ENCODE measurements at places on chromosomes 4 and X.
A peak's percentile ranks its signal among the peaks of the same experiment; 100 is the strongest.

DNA sequence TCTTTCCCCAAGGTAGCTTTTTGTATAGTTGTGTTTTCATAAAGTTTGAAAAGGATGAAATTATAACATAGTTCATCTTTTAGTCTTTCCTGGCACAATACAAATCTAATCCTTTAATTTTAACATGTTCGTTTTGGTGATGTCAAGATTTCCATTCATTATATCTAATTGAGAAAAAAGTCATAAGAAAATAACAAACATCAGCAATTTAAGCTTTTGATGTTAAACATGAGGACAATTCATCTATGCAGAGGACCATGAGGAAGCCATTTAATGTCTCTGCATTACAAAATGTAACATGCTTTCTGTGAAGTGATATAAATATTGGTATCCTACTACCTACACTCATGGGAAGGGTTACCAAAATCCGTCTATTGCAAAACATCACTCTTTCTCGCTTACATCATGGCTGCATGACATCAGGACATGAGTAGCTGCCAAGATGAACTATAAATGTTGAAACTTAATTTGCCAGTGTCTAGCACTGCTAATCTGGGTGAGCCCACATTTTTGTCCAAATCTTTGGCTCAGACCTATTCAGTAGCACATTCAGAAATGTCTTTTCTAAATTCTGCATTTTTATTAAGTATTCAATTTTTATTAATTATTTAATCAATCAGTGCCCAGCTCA lies 9.5 kb downstream of the EPGN start:
- DNase-seq = peak; percentile 54

- no peak for DNase-seq
These were observed 924.0 kb upstream of the INTU start for GRCh38 chr4:126708716-126709115.

DNA sequence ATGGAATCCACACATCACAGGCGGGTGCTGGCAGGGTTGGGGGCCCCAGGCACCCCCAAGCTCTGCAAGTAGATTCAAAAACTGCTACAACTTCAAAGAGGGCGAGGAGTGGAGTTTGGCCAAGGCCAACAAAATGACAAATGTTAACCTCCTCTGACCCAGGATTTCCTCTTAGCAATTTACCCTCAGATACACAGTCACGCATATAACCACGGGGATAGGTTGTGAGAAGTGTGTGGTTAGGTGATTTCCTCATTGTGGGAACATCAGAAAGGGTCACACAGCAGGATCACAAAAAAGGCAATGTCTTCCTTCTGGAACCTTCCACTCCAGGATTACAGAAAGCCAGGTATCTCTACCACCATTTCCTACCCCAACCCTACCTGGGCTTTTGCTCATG lies 62.4 kb downstream of the C4orf50 start:
- no peak for DNase-seq

DNA sequence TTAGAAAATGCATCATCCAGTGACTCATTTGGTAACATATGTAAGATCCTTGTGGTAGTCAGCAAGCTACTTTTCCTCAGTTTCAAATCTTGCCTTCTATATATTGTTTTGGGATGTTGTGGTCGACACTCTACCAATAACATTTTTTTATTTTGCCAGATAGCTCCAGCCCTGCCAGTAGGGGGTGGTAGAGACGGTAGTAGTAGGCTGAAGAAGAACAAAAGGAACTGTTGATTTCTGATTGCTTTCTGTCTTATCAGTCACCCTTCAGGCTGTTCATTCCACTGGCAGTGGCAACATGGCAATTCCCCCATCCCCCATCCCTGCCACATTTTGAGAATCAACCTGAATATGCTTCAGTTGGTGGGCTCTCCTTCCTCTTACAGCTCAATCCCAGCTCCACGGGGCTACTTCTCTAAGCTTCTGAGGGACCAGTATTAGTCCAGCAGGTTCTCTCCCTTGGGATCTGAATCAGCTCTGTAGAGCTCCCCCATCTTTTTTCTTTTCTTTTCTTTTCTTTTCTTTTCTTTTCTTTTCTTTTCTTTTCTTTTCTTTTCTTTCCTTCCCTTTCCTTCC lies 171.5 kb upstream of the VEGFC start:
- no peak for DNase-seq

DNA sequence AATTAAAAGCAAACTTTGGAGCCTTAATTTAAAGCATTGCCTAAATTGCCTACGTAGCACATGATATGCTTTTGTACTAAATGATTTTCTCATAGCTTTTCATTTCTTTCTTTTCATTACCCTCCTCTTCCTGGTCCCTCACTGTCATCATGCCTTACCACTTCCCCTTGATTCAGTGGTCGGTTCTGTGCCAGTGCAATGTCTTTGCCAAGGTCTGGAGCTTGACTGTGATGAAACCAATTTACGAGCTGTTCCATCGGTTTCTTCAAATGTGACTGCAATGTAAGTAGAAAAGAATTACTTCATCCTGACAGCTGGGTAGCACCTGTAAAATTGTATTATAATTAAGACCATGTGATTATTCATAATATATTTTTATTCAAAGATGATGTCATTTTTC lies 72.5 kb downstream of the C4orf46 start:
- no peak for DNase-seq

- DNase-seq = no peak
These were observed 23.7 kb downstream of the RP2 start for GRCh38 chrX:46860557-46860956.

DNA sequence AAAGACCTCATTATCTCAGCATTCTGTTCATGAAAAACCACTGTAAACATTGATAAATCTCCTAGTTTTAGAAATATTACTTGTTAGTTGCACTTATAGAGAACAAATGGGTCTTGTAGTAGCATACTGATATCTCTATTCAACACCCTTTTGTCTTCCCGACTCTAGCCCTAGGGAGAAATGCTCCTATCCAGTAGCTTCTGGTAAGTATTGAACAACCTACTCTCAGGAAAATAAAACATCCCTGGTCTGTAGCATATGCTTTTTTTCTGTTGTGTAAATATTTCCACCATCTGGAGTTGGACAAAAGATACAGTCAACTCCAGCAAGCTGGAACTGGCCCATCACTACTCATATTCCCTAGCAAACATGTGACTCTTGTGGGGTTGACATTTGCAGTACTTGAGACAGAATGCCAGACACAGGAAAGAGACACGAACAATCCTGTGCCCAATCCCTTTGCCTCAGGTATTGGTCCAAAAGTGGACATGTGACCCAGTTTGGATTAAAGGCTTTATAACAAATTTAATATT lies 188.2 kb downstream of the GC start:
- peak; percentile 33 for DNase-seq

GRCh38 chr4:45663003-45663402 lies 460.9 kb downstream of the GABRG1 start:
- peak; percentile 15 for DNase-seq

DNA sequence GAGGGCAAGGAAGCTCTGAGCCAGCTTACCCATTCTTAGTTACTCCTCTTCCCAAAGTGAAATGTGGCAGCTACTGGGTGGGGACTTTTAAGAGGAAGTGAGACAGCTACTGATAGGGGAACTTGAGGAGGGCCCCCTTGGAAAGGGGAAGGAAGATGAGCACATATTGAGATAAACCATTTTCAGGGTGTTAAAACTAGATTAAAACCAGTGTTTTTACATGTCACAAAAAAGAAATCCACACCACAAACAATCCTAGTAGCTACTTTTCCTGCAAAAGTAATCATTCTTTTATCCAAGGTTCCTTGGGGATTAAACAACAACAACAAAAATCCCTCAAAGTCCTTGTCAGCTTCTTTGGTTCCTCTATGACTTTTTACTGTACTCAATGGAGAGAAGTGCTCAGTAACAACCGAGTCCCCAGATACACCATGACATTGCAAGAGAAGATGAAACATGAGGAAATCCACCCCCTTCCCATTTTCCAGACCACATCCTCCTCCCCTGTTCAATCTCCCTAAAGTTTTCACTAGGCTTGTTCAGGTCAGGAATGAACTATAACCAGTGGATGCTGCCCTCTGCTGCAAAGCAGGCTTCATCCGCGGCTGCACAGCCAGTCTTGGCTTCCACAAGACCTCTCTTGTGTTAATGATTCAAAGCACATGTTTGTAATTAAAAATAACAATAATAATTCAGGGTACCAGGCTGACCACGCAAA lies 113.5 kb upstream of the TMEM164 start:
- peak; percentile 25 for DNase-seq

DNA sequence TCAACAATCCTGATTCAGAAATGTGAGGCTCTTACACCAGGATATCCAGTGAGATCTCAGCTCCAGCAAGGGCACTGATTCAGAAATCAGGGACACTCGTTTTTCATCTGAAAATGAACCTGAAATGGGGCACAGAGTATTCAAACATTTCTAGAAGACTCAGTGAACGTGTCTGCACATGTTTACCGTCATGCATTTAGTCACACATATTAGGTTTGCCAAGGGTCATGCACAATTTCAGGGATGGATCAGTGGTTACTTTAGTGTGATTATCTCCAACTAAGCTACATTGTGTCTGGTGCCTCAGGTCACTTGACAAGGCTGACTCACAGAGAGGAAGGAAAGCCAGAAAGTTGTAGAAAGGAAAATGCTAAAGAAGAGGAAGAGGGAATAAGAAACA lies 33.6 kb upstream of the SPANXN2 start:
- no peak for DNase-seq

GRCh38 chrX:15676886-15677285 lies 12.3 kb upstream of the CLTRN start:
- no peak for DNase-seq

DNA sequence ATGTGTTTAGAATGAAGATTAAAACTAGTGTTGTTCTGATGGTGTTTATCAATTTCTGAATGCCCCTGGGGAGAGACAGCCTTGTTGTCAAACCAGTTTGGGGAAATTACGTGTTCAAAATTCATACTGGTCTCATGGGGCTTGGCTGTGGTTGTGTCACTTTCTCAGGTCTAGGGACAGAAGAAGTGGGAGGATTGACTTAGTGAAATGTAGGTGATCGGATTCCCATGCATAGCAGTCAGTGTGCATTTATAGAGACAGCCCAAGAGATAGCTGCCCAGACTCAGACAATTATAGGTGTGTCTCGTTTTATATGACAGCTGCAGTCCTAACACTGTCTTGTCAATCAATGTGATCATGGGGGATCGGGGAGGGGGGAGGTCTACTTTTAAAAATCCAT lies 94.4 kb upstream of the CLCN4 start:
- DNase-seq = no peak

GRCh38 chrX:46959985-46960700 lies 47.9 kb downstream of the JADE3 start:
- DNase-seq = no peak
